Daoy (cell line): ENCODE measurements at places on chromosomes 4 and X. TPM values are rescaled to one million over a fixed set of nuclear protein-coding genes. Genes with fewer than 3 reads are reported as not detected.

The KIT gene
- total RNA-seq = not detected in 2 replicates

The PDZD4 gene
- total RNA-seq = 5.7 and 7.5 TPM in 2 replicates

The CXorf65 gene
- not detected in 2 replicates for total RNA-seq

The MXRA5 gene
- 0.21 and 0.51 TPM in 2 replicates for total RNA-seq

- no peak for DNase-seq
Observed at GRCh38 chr4:74005528-74005927, 7.1 kb upstream of the CXCL5 start.

- no peak for DNase-seq
Observed at GRCh38 chr4:55117511-55117910, 7.9 kb downstream of the KDR start.
